ENCODE measurements at places on chromosomes 16 and 17.

DNA sequence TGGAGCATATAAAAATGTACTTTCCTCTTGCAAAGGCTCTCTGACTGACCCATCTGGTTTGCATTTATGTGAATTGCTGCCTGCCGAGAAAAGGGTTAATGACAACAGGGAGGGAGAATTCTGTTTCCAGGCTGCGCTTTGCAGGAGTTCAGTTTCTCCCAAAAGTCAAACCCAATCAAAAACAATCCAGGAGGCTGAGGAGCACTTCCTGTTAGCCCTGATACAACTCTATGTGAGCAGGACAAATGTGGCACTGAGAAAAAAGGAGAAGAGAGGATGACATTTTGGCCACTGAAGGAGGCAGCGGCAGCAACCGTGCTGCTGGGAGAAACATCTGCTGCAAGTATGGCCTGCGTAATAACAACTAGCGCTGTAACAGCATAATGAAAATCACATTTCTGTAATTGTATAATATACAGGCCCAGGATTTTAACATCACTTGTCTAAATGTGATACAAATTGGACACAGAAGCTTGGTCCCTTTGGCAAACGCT, 26.8 kb upstream of the ELAC2 start:
- no peak for DNase-seq

GRCh38 chr17:75272848-75273184, 1.8 kb upstream of the MIF4GD start:
- DNase-seq: no peak

- no peak for DNase-seq
Observed at GRCh38 chr16:69306031-69306430, 5.1 kb upstream of the VPS4A start.

DNA sequence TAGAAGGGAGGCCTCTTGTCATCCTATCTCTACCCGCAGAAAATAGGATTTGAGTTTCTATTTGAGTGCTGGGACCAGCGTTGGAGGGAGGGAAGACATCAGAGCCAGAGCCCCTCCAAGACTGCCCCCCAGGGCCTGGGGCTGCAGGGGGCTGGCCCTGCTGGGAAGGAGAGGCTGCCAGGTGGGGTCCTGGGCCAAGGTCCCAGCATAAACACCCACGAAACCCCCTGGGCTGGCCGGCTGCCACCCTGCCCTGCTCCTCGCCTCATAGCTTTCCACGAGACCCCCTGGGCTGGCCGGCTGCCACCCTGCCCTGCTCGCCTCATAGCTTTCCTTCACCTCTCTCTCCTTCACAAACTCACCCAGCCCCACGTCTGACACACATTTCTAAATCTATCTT, 10.6 kb upstream of the TEX19 start:
- no peak for DNase-seq

DNA sequence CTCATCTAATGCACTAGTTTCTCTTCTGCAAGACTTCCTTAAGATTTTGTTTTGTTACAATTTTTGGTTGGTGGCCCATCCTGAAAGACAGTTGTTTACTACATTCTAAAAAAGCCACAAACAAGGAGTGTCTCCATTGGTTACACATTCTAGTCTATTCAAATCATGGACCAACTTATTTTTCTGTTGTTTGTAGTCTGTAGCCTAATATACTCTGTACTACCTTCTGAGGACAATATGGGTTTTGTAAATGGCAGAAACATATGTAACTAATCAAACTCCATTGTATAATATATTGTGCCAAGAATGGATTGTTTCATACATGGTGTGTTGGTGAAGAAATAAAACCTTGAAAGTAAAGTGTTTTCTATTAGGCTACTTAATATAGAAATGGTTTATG, 79.5 kb upstream of the DHX40 start:
- DNase-seq: no peak

DNA sequence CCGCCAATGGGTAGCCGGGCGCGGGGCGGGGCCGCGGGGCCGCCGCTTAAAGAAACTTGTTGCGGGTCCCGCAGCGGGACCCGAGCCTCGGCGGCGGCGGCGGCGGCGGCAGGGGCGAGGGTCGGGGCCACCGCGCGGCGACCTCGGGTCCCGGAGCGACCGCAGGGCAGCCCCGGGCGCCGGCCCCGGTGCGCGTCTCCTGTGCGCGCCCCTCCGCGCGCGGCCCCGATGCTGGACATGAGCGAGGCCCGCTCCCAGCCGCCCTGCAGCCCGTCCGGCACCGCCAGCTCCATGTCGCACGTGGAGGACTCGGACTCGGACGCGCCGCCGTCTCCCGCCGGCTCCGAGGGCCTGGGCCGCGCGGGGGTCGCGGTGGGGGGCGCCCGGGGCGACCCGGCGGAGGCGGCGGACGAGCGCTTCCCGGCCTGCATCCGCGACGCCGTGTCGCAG, at the start of gene SOX8:
SOX8 (plus strand) TSS at position 76 of the 450 bp plus-strand sequence; CDS start at position 229, 153 bp downstream.
- DNase-seq: no peak

DNA sequence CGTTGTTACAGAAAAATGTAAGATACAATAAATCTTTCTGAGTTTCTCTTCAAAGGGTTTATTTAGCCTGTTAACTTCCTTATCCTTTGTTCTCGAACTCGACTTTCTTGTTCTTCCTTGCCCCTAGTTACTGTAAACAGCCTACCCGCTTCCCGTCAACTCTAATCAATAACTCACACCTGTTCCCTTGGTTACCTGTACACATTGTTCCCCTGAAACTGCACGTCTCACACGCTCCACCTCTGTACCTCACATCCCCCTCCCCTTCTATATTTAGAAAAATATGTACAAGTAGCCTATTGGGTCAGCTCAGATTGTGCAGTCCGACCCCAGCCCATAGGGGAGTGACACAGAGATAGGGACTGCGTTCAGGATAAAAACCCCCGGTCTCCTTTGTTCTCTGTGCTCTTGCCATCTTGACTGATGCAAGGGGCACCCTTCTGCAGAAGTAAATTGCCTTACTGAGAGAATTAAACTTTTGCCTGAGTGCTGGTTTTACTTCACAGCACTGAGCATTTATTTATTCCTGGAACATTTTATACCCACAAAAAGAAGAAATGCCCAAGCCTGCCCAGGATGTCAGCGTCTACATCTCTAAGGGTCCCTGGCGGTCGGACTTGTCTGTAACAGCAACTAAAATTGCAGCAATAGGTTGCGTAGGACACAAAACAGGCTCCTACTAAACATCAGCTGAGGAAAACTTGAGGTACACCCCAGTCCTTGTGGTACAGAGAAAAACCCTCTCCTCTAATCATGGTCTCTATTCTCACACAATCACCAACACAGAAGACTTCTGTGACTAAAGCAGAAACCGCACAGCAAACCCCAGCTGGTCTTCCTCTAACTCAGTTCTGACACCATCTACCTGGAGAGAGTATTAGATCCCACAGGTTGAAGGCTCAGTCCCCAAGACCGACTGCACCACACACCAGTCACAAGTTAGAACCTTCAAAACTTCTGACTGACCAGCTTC, 11.3 kb downstream of the WDR45B start:
- DNase-seq: no peak

GRCh38 chr16:4360538-4361021, 9.5 kb upstream of the PAM16 start:
- no peak for DNase-seq

GRCh38 chr17:2691965-2692780, 19.4 kb downstream of the CLUH start:
- no peak for DNase-seq

Data from activated T-cell treated with anti-CD3 and anti-CD28 coated beads for 1 hour (primary cell).